ENCODE measurements at places on chromosomes 7 and 10.

DNA sequence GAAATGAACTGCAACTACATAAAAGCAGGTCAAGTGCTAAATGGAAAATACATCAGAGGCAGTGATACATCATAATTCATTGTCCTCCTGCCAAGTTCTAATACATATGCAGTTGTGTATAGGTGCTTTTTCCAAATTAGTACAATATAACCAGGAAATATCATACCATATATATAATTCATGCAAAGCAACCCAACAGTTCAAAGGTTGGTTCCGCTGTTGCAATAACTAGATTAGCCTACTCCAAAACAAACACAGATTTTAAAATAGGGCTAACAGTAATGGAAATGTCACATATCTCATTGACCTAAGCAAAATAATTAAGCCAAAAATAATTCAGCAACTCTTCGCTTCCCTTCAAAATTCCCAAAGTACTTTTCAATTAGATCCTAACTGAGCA, 88.9 kb upstream of the NEBL start:
- DNase-seq = no peak

- no peak for DNase-seq
These were observed 72.5 kb downstream of the CUL2 start for GRCh38 chr10:35017608-35018007.

GRCh38 chr7:123155571-123155970, 44.2 kb downstream of the SLC13A1 start:
- DNase-seq = no peak

GRCh38 chr10:127303746-127304145, 107.4 kb upstream of the INSYN2A start:
- DNase-seq = no peak

DNA sequence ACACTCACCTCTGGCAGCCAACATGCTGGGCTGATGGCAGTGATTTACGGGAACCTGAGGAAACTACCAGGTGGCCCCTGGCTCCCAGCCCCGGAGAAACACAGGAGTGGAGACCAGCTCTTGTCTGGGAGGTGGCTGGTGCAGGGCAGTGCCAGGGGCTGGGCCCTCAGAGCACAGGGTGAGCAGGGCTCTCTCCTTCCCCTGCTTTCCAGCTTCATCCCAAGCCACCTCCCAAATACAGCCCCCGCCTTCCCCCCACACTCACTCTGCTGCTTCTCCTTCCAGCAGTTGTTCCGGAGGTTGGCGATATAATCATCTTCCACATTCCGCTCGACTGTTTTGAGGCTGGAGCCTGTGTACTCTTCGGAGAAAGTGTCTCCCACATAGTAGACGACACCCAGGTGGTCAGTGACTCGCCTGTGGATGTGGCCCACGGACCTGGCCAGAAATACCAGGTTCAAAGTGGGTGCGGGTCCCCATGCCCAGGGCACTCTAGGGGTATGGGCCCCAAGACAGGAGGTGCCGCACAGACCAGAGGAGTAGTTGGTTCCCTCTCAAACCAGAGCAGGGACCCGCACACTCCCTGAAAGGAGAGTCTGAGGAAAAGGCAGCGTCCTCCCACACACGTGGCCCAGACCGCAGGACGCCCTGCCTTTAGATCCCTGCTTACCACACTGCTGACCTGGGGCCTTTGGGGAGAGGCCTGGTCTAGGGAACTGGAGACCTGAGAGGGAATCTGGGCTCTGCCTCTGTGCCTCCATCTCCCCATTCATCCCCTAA, 18.3 kb downstream of the DNAJB12 start:
- DNase-seq = no peak

- no peak for DNase-seq
These were observed 41.1 kb upstream of the DPYSL4 start for GRCh38 chr10:132145521-132146185.

Measured in BJ (cell line).